Stimulated activated CD8-positive, alpha-beta memory T cell treated with anti-CD3 and anti-CD28 coated beads, Interleukin-2, amount 100 ng/mL, for 1 hour (primary cell): ENCODE measurements at places on chromosomes 6 and 20.

DNA sequence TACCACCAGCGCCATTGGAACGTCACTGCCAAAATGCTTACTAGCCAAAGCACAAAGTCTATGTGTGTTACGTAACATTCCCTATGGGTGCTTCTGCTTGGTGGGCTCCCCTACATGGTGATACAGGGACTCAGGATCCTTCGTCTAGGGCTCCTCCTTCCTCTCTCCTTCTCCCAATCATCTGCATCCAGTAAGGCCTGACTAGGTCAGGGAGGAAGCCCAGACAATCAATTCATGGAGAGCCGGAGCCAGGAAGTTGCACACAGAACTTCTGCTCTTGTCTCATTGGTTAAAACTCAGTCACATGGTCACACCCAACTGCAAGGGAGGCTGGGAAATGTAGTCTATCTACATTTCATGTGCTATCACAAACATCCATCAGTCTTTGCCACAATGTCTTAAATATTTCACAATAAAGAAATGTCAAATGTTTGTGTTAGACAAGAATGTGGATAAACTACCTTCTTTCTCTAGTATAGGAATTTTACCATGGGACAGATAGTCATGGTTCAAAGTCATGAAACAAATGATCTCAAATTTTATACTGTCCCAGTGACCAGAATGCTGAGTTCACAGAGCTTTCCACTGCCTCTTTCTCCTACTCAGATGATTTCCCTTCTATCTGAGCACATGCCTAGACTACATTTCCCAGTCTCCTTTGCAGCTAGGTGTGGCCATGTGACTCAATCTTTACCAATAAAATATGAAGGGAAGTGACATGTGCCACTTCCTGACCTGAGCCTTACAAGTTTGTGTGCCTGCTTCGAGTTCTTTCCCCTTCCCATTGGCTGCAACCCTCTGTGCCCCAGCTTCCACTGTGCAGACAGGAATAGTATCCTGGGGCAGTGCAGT lies 9.3 kb upstream of the KCNK15 start:
- DNase-seq = no peak

- no peak for DNase-seq
Measured at GRCh38 chr6:147164761-147165160, 39.5 kb upstream of the STXBP5 start.

DNA sequence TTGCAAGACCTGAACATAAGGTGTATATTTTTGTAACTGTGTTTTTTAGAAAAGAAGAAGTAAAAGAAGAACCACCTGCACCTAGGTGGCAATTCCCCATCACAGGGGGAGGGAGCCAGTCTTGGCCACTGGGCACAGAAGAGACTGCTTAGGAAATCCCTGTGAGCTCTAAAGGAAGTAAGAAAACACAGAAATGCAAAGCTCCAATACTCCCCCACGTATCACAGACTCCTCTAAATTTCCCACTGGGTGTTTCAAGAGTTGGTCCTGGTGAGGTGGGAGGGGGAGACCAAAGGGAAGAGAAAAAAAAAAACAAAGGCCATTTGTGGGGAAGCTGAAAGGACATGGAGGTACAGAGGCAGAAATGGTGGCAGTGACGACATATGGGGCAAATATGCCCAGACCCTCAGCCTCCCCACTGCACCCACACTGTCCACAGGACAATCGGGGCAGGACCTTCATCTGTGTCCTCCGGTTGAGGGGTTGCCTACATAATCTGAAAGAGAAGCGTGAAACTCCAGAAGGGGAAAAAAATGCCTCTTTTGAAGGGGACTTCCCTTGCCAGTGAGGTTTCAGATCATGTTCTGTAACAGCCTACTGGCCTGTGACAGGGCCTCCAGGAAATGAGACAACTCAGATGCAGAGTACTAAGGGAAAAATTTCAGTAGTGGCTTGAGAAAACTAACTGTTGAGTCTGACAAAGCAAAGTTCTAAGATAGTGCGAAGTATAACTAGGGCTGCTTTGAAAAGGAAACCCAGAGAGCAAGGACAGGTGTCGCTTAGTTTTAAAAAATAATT lies 226.2 kb upstream of the MARCKS start:
- no peak for DNase-seq

GRCh38 chr6:99711302-99711701 lies 104.7 kb downstream of the PRDM13 start:
- no peak for DNase-seq

DNA sequence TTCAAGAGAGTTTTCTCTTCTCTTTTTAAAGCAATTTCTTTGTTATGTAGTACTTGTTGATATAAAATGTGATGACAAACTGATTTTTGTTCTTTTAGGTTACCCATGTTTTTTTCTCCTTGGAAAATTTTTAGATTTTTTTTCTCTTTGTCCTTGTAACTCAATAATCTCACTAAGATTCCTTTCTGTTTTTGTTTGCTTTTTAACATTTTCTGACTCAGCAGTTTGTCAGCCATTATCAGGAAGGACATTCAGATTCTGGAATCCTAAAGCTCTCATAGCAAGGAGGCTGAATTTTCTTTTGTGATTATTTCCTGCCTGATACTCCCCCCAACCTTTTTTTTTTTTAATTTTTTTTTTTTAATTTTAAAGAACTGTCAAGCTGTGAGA lies 75.2 kb upstream of the CITED2 start:
- DNase-seq = no peak

- DNase-seq = no peak
Measured at GRCh38 chr6:56432194-56432593, 184.8 kb upstream of the COL21A1 start.

GRCh38 chr6:100493206-100493888 lies 28.6 kb upstream of the SIM1 start:
- no peak for DNase-seq

DNA sequence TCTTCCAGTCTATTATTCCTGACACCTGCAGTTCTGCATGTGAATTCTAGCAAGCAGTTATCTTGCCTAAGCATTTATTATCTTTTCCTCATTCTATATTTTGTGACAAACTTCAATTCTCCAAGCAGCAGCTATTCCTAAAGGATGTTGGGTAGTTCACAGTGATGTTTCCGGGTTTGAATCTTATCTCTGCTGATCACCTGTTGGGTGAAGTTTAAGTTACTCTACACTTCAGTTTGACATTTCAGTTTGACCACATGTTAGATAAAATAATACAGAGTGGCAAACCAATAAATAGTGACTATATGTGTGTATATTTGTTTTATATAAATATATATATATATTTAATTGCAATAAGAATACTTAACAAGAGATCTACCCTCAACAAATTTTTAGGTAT lies 168.6 kb downstream of the ADGRG6 start:
- DNase-seq = no peak

- DNase-seq = no peak
Measured at GRCh38 chr6:97129106-97129505, 153.9 kb downstream of the MMS22L start.

DNA sequence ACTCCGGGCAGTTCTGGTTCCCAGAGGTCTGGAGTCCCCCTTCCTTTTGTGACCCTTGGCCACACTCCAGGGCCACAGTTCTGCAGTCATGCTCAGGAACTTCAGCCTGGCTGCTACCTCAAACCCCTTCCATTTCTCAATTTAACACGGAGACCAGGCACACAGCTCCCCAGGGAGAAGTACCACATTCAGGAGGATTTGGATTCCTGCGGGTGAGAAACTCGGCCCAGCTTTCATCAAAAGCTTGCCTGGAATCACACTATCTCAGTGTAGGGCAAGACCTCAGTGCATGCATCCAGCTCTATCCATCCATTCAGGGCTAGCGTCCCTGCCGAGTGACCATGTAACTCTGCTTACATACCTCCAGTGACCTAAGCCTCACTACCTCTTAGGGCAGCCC lies 16.8 kb upstream of the IP6K3 start:
- no peak for DNase-seq

GRCh38 chr6:35596448-35597442 lies 84.0 kb upstream of the TULP1 start:
- DNase-seq = no peak

DNA sequence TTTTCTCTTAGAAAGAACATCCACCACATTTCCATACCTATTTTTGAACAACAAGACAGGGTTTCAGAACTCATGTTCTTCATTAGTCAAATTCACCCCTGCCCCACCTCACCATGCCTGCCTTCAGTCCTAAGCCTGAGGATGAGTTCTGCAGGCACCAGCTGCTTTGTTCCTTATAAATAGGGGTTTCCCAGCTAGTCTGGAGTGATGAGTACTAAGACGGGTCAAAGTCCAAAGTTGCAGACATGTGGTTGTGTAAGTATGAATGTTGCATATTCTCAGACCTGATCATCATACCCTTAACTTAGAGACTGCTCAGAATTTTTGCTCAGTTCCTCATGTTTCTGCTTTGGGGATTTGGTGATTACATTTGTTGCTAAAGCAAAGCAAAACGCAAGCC lies 257.7 kb upstream of the CDYL start:
- no peak for DNase-seq
